Transverse colon (tissue), 4 donors: ENCODE measurements at places on chromosomes 16 and 17.
A peak's percentile ranks its signal among the peaks of the same experiment; 100 is the strongest.

DNA sequence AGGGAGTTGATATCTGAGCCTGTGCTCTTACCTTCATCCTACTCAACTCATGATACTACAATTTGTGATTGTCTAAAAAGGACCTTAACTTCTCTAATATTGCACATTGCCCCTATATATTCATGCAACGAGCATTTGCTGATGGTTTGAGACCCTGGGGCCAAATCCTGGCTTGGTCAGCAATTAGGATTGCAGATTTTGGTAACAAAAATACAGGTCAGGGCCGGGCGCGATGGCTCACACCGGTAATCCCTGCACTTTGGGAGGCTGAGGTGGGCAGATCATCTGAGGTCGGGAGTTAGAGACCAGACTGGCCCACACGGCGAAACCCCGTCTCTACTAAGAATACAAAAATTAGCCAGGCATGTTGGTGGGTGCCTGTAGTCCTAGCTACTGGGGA is 35.4 kb upstream of the HAPSTR1 start:
- no peak for DNase-seq

GRCh38 chr17:57550016-57550415 is 195.1 kb downstream of the CCDC182 start:
- no peak for DNase-seq

DNA sequence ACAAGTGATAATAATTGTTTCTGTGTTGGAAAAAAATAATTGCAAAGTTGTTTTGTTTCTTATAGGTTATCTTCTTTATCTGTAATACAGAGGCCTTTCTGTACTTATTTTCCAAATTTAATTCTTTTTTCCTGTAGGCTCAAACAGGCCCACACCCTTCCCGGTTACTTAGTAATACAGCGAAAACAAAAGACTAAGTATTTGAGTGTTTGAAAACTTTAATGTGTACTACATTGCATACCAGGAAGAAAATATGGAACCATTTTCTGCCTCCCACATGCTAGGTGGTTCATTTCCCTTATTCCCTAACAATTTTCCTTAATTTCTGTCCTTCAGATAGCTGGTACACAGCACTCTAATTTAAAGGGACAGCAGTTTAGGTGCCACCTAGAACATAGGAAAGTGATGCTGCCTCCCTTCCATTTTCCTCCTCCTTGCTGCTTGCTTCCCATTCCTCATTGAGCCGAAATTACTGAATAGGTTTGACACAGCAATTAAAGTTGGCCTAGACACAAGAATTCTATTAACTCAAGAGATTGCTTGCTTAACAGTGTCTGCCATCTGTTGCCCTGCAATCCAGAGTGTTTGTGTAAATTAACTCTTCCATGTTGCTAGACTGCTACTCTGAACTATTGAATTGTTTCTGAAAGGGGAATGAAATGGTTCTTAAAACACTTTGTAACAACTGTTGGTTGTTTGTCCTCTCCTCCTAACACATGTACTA is 24.2 kb downstream of the CYB5B start:
- no peak for DNase-seq

GRCh38 chr17:37050920-37051319 is 102.2 kb downstream of the AATF start:
- no peak for DNase-seq

- peak; percentile 82 for DNase-seq
These were observed at the start of gene RPL19 for GRCh38 chr17:39200070-39200879. Gene RPL19 (plus strand): TSS chr17:39200283. CDS start chr17:39200345, 62 bp downstream.

- peak; percentile 76 for DNase-seq
These were observed 399.7 kb downstream of the XYLT1 start for GRCh38 chr16:17070882-17071592.

DNA sequence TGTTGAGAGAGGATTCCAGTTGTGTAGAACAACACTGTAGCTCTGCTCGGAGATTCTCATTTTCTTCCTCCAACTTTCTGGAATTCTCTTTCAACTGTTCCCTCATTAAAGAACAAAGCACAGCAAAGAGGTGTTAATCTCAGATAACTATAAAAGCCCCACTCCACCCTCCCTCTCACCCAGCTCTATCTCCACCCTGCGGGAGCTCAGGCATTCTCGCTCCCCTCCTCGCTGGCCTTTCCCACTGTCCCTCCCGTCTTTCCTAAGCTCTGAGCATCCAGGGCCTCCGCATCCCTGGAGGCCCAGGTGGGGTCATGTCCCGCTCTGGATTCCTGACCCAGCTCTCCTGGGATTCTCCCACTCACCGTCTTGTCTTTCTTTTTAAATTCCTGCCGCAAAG is 35.1 kb downstream of the DHX38 start:
- no peak for DNase-seq

- DNase-seq, result no peak
These were observed 20.1 kb downstream of the MPRIP start for GRCh38 chr17:17062356-17062755.

GRCh38 chr17:46889992-46890564 is 32.9 kb upstream of the GOSR2 start:
- no peak for DNase-seq

DNA sequence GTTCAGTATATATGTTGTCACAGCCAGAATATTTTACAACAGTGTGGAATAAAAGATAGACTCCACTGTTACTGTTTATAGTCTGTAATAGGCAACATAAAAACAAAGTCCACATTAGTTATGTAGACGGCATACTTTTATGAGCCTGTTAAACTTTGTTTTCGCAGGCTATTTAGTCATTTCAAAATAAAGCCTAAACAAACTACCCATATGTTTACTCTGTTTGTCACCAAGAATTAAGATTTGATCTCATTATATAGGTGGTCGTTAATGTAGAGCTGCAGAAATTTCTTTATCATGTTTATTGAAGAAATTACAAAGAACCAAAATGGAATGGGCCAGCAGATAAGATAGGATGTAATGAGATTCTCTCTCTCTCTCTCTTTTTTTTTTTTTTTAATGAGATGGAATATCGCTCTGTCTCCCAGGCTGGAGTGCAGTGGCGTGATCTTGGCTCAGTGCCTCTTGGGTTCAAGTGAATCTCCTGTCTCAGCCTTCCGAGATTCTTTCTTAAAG is 943.8 kb upstream of the SOX9 start:
- DNase-seq, result no peak

GRCh38 chr16:7227229-7227721 is 105.4 kb upstream of the RBFOX1 start:
- no peak for DNase-seq

DNA sequence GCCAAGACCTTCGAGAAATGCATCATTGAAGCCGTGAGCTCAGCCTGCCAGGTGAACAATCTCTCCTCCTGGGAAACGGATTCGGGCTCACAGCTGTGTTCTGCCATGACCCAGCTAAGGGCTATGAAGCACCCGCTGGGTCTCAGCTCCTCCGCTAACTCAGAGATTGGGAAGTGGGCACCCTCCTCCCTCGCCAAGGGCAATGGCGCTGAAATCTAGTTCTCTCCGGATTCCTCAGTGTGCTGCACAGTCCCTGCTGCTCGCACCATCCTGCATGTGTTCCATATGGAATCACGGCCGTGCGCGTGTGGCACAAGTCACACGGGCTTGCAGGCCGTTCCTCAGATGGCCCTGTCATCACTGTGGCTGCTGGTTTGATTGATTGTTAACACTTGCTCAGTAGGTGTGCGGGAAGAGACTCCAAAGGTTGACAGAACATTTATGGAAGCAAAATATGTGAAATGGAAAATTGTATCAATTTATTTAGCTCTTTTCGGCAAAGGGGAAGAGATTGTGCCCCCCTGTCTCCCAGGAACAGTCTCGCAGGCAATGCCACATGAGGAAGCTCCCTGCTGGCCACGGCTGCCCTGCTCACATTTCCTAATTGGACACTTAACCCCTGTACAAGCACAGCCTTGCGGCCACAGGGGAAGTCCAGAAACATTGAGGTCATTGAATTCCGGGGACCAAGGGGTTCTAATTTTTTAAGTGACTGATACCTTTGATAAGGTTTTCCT is 58.8 kb downstream of the RNF213 start:
- DNase-seq, result no peak

- no peak for DNase-seq
These were observed 25.1 kb downstream of the SOX9 start for GRCh38 chr17:72145962-72146361.

DNA sequence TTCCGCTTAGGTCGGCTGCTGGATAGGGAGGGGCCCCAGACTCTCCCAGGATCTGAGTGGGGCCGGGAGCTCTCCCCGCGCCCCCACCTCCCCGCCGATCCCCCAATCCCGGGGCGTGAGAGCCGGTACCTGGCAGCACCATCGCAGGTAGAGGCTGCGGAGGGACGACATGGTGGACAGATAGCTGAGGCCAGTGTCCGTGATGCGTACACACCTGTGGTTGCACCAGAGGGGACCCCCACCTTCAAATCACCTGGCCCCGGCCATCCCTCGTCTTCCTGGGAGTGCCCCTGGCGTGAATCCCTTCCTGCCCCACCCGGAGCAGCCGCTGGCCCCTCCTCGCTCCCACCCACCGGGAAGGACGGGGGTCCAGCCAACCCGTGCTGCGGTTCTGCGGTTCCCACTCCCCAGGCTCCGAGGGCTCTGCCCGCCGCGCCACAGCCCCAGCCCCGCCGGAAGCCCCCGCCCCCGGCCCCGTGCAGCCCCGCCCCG is 4.7 kb upstream of the WDR24 start:
- no peak for DNase-seq

DNA sequence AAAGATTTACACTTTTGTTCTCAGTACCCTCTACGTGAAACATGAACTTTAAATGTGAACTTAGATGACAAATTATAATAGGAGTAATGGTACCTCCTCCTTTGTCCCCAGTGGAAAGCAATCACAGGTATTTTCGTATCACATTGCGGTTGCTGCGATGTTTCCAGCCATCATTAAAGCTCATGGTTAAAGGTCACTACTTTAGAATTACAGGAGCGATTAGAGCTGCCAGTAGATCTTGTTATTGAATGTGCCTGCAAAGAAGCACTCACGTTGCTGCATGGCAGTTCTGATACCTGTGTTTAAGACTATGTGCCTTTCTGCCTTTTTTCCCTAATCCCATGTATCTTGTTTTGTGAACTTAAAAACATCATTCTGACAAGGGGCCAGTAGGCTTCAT is 301.0 kb downstream of the CPPED1 start:
- DNase-seq, result no peak

- no peak for DNase-seq
These were observed 88.7 kb upstream of the CBX4 start for GRCh38 chr17:79927688-79928501.

DNA sequence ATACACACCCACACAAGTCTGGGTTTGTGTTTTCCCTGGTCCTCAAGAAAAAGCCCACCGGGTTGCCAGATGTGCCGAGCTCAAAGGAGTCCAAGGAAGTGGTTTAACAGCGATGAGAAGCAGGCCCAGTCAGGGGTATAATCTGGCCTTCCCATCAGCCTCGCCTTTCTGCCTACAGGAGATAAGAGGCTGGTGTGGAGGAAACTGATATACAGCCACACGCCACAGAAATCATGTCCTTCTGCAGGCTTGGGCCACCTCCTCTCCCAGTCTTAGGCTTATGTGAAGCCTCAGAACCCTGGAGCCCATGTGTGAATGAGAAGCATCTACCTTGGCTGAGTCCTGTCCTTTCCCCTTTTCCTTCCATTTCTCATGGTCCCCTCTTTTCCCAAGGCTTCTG is 43.6 kb upstream of the MMP2 start:
- no peak for DNase-seq
